ENCODE measurements at places on chromosomes 6 and 20. TPM values are rescaled to one million over a fixed set of nuclear protein-coding genes. Genes with fewer than 3 reads are reported as not detected.

DNA sequence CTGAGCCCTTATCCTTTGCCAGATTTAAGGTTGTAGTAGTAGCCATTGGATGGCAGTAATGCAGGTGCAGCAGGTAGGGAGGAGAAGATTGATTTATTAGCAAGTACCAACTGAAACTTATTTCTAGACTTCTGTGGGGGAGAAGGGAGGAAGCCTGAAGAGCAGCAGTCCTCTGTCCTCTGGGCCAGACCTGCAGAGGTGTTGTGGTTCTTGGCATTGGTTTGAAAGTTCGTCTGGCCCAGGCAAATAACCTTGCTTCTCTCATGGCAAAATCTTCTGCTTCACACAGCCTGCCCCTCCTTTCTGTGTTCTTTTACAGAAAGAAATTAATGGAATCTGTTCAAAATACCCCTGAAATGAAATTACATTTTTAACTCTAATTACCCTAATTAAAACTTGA, 24.5 kb downstream of the RALY start:
- DNase-seq, result no peak

DNA sequence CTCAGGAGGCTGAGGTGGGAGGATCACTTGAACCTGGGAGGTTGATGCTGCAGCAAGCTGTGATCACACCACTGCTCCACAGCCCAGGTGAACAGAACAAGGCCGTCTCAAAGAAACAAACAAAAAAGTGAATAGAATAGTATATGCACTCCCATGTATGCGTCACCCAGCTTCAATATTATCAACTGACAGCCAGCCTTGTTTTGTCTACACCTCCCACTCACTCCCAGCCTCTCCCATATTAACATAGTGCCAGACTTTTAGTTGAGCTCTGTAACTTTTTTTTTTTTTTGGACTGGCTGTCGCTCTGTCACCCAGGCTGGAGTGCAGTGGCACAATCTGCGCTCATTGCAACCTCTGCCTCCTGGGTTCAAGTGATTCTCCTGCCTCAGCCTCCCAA, 18.1 kb upstream of the ILRUN start:
- no peak for DNase-seq

GRCh38 chr20:36310215-36310981, 4.3 kb downstream of the DLGAP4 start:
- no peak for DNase-seq

GRCh38 chr6:161141173-161141572, 132.7 kb downstream of the AGPAT4 start:
- DNase-seq, result no peak

- no peak for DNase-seq
These were observed 154.3 kb downstream of the PREX1 start for GRCh38 chr20:48673507-48673906.

DNA sequence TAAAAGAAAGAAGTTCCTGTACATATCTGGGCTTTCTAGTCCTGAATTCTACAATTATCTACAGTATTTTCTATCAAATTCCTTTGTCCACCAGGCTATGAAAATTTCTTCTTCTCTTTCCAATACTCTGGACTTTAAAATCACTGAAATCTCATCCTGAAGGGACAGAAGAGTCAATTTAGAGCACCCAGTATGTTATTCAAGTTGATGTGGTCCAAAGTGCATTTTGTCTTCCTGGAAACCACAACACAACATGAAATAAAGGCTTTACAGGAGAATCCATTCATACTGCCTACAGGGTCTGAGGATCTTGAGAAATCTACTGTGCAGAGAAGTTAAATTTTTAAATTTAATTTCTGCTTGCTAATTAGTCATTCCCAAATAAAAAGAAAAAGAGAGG, 94.9 kb upstream of the ADGRF1 start:
- DNase-seq, result no peak

DNA sequence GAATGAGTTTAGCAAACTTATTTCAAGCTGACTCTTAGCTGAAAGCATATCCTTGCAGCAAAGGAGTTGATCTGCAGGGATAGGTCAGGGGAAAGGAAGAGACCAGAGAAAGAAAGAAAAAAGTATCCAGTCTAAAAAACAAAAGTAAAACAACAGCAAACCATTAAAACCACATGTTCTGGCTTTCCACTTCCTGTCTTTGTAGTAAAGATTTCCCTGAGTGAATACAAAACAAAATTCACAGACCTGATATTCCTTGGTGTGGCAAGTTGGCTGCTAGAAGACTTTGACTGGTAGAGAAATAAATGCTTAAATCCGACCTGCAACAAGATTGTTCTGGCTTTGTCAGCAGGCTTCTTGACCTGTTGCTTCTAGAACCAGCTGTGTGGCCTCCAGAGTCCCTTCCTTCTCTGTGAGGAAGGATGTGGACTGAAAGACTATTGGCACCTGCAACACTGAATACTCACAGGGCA, 23.4 kb upstream of the MCM3 start:
- DNase-seq, result peak; percentile 51

DNA sequence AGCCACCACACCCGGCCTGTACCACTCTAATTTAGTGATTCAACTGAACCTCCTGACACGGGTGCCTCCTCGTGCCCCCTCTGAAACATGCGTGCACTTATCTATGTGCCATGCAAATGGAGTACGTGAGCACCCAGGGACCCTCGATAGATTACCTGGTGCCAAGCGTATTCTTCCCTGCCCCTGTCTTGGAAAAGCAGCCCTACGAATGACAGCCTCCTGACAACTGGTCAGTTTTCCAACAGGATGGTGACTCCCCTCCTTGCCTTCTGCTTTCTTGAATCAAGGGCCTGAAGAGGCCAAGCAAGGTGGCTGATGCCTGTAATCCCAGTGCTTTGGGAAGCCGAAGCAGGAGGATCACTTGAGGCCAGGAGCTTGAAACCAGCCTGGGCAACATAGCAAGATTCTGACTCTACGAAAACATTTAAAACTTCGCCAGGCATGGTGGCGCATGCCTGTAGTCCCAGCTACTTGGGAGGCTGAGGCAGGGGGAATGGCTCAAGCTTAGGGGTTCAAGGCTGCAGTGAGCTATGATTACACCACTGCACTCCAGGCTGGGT, 25.4 kb upstream of the SYNJ2 start:
- no peak for DNase-seq

- no peak for DNase-seq
These were observed 418.0 kb upstream of the IMPG1 start for GRCh38 chr6:76490456-76490855.

DNA sequence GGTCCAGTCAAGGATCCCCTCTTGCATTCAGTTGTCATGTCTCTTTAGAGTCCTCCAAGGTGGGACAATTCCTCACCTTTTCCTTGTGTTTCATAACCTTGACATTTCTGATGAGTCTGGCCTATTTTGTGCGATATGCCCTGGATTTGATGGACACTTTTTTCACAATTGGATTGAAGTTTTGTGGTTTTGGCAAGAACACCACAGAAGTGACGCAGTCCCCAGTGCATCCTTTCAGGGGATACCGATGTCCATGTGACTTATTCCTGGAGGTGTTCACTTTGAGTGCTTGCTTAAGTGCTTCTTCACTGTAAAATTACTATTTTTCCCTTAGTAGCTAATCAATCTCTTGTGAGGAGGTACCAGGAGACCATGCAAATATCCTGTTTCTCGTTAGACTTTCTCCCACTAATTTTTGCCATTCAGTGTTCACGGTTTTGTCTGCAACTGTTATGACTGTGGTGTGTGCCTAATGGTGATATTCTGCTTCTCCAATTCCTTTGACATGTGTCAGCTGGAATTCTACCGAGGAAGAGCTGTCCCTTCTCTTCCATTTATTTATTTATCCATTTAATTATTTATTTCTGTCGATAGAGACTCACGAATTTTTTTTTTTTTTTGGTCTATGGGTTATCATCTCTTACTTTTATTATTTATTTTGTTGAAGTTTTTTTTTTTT, 30.8 kb downstream of the BPIFB4 start:
- DNase-seq, result no peak

DNA sequence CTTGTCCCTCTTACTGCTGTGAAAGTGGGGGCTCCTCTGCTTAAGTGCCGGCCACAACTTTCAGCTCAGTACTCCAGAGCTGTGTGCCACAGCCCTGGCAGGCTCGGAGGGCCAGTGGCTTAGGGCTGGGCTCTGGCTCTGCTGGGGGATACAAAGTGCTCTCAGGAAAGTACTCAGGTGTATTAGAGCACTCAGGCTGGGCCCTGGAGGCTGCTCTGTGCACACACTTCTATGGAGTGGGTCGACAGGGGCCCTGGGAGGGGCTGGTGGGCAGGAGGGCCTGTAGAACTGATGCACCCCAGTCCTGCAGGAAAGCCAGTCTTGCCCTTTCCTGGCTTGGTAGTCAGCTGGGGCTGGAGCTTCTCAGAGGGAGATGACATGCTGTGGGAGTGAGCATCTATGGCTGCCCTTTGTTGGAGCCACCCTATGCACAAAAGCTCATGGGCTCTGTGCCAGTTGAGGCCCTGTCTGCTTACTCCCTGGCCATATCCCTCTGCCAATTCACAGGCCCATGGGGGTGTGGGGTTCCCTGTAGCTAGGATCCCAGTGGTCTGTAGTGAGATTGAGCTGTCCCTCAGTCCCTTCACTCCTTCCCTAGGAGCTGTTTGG, 22.0 kb downstream of the CENPW start:
- DNase-seq, result no peak

DNA sequence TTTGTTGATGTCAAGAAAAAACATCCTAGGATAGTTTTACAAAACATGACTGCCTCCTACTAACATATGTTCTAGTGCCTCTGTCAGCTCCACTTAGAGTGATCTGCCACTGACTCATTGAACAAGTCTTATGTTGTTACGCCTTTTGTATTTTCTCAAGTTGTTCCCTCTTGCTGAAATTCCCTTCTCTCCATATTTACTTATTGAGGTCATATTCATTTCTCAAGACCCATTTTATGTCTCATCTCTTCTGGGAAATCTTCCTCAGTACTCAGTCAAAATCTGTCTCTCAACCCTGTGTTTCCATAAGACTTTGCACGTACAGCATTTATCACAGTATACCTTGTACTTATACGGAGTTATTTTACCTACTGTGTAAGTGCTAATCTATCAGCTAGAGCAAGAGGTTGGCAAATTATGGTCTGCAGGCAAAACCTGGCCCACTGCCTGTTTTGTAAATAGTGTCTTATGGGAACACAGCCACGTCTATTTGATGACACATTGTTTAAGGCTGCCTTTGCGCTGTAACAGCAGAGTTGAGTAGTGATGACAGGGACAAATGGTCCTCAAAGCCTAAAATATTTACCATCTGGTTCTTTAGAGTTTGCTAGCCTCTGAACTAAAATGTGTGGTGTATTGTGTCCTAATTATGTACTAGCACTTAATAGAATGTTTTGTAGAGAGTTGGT, 83.4 kb downstream of the ADGRB3 start:
- no peak for DNase-seq

DNA sequence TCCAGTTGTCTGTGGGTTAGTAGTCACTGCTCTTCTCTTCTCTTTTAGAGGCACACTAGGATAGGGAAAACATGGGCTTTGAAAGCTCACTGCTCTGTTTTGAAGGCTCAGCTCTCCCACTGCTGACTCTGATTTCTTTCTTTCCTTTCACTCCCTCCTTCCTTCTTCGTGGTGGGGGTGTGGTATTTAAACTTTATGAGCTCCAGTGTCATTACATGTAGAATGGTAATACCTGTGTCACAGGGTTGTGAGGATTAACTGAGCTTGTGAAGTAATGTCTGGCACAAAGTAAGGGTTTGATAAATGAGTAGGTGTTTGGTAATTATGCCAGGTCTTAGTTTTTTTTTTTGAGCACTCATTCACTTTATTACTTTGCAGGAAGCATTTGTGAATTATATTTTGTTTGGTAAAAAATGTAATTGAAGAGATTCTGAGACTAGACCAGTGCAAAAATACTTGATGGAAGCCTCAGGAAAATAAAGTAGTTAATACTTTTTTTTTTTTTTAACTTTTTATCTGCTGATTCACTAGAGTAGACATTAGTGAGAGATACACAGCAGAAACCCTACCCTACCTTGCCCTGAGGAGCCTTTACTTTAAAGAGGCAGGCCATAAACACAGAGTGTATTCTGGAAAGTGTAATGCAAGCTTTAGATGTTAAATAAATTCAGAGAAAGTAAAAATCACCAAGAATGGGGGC, 17.3 kb downstream of the SMAP1 start:
- DNase-seq, result no peak

DNA sequence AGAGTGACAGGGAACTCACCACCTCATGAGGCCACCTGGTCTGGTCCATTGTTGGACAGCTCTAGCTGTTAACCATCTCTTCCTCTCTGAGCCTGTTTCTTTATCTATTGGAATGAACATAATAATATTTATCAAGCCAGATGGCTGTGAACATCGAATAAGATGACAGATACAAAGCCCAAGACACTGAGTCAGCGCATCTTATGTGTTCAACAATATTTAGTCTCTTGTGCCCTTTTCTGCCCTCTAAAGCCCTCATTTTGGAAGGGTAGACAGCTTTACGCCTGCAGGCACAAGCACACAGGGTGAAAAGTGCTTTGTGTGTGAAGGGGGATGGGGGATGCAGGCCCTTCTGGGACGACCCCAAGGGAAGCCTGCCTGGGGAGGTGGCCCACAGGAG, 164.0 kb downstream of the GRM4 start:
- no peak for DNase-seq

DNA sequence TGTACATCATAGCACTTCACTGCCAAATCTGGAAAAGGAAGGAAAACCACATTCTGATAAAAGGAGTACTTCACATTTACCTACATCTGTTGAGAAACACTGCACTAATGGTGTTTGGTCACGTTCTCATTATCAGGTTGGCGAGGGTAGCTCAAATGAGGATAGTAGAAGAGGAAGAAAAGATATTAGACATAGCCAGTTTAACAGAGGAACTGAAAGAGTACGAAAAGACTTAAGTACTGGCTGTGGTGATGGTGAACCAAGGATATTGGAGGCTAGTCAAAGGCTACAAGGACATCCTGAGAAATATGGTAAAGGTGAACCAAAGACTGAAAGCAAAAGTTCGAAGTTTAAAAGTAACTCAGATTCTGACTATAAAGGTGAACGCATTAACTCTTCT, 32.0 kb upstream of the GJA10 start:
- peak; percentile 14 for DNase-seq

GRCh38 chr6:77463308-77463860, at the start of gene HTR1B:
Gene HTR1B, minus strand, starts transcription at chr6:77463491. Its CDS starts 88 bp downstream, at chr6:77463403.
- no peak for DNase-seq

Gene AGER
- 31.6 TPM for polyA plus RNA-seq

Gene DLL1
- 1.6 TPM for polyA plus RNA-seq

Gene RRAGD
- 0.27 TPM for polyA plus RNA-seq

Gene ADGRF5
- polyA plus RNA-seq, result not detected

Gene KHDC1L
- not detected for polyA plus RNA-seq

Gene CRIP3
- polyA plus RNA-seq, result 64.6 TPM

Gene PRRT1
- not detected for polyA plus RNA-seq

Gene RNF39
- not detected for polyA plus RNA-seq
